Bronchus fibroblast of lung (primary cell): ENCODE measurements at places on chromosomes 7 and 10. TPM values are rescaled to one million over a fixed set of nuclear protein-coding genes. Genes with fewer than 3 reads are reported as not detected.

The MKI67 gene
- total RNA-seq, result 34.0 and 35.1 TPM in 2 replicates

The GDF2 gene
- total RNA-seq, result not detected in 2 replicates

The UMAD1 gene
- 7.7 and 11.4 TPM in 2 replicates for total RNA-seq

The DPYSL4 gene
- total RNA-seq, result 5.9 and 7.1 TPM in 2 replicates

The ZFAND4 gene
- total RNA-seq, result 5.9 and 7.1 TPM in 2 replicates

The DDC gene
- total RNA-seq, result not detected in 2 replicates

The CALD1 gene
- 98.3 and 110 TPM in 2 replicates for total RNA-seq

The EDRF1 gene
- total RNA-seq, result 11.9 and 15.0 TPM in 2 replicates

The ADAM8 gene
- 1.2 and 2.0 TPM in 2 replicates for total RNA-seq

The CPEB3 gene
- 0.17 and 0.30 TPM in 2 replicates for total RNA-seq

The VWA2 gene
- total RNA-seq, result not detected in 2 replicates

The PTPN20 gene
- total RNA-seq, result 0.34 and 0.45 TPM in 2 replicates

The RBM17 gene
- 24.4 and 32.6 TPM in 2 replicates for total RNA-seq

The SERPINE1 gene
- total RNA-seq, result 1,155 and 1,164 TPM in 2 replicates

The LAMTOR4 gene
- total RNA-seq, result 164 and 193 TPM in 2 replicates

The RELN gene
- 1.2 and 1.3 TPM in 2 replicates for total RNA-seq

The TMEM248 gene
- total RNA-seq, result 92.9 and 115 TPM in 2 replicates

The FOXP2 gene
- 1.8 and 1.9 TPM in 2 replicates for total RNA-seq

The NRP1 gene
- 131 and 147 TPM in 2 replicates for total RNA-seq

The MYOZ1 gene
- total RNA-seq, result 0.15 TPM in 1 of 2 replicates, not detected in the other

The SPRN gene
- total RNA-seq, result 0.59 and 1.2 TPM in 2 replicates

The SMKR1 gene
- total RNA-seq, result 0.17 TPM in 1 of 2 replicates, not detected in the other

The GLUD1 gene
- 176 and 190 TPM in 2 replicates for total RNA-seq

The GALNT11 gene
- 25.4 and 34.3 TPM in 2 replicates for total RNA-seq

The MLXIPL gene
- 0.67 and 2.4 TPM in 2 replicates for total RNA-seq

The MPLKIP gene
- total RNA-seq, result 79.0 and 89.2 TPM in 2 replicates

The TMEM213 gene
- not detected in 2 replicates for total RNA-seq

The CALCR gene
- not detected in 2 replicates for total RNA-seq

The TAS2R5 gene
- not detected in 2 replicates for total RNA-seq

The ASL gene
- total RNA-seq, result 46.7 and 47.2 TPM in 2 replicates

The C10orf105 gene
- total RNA-seq, result not detected in 2 replicates

The CALML5 gene
- not detected in 2 replicates for total RNA-seq

The SH2D4B gene
- not detected in 2 replicates for total RNA-seq

The PAPSS2 gene
- 39.5 and 41.7 TPM in 2 replicates for total RNA-seq

The CPA2 gene
- not detected in 2 replicates for total RNA-seq

The PAPOLB gene
- total RNA-seq, result not detected in 2 replicates

The HKDC1 gene
- under 0.01 TPM in 1 of 2 replicates, not detected in the other for total RNA-seq

The LAMB4 gene
- total RNA-seq, result under 0.01 and 0.15 TPM in 2 replicates

The TFEC gene
- total RNA-seq, result not detected in 2 replicates

The NEBL gene
- total RNA-seq, result 1.2 and 1.3 TPM in 2 replicates
